Upper lobe of left lung (tissue), 6 donors: ENCODE measurements at places on chromosomes 11 and 22. TPM values are rescaled to one million over a fixed set of nuclear protein-coding genes. Genes with fewer than 3 reads are reported as not detected.

The GANAB gene
- total RNA-seq = 97.9 TPM

The SULT4A1 gene
- not detected for total RNA-seq

The NEFH gene
- 0.94 TPM for total RNA-seq

The DUSP8 gene
- 10.9 TPM for total RNA-seq

The SPINDOC gene
- 14.7 TPM for total RNA-seq

GRCh38 chr11:69287968-69288882, 5.7 kb upstream of the MYEOV start:
- H3K27ac ChIP-seq = no peak overlapping the region
- H3K4me3 ChIP-seq = no peak overlapping the region
- no peak for DNase-seq
- peaks cover 14% of the 10 kb centered on the region for H3K4me1 ChIP-seq

- H3K4me1 ChIP-seq = peaks cover 98% of the 10 kb centered on the region
- H3K27me3 ChIP-seq = no peaks in the 10 kb centered on the region
- peak overlapping the region; percentile 84 for H3K27ac ChIP-seq
- no peak overlapping the region for H3K4me3 ChIP-seq
- no peak for DNase-seq
Measured at GRCh38 chr11:57777969-57778317, 16.3 kb downstream of the CTNND1 start.

DNA sequence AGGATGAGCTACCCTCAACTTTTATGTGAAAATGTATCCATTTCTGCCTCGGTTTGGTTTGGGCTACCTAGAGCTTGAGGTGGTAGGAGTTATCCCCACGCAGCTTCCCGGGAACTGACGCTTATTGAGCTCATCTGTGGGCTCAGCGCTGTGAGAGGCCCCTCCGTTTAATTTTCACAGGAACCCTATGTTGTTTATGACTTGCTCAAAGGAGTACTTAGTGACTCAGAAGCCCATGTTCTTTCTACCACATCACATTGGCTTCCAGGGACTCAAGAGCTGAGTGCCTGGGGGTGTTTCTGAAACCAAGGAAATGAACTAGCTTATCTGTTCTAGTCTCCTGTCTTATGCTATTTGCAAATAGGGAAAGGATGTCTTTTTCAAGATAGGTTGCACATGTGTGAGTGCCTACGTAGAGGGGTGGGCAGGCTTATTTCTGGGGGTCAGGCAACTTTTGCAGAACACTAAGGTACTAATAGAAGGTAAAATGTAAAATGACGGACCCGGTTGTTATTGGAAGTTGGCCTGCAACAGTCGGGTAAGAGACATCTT, 40.5 kb downstream of the MICAL2 start:
- H3K4me1 ChIP-seq = peaks cover under 1% of the 10 kb centered on the region
- no peaks in the 10 kb centered on the region for H3K36me3 ChIP-seq
- DNase-seq = no peak
- H3K4me3 ChIP-seq = no peak overlapping the region

DNA sequence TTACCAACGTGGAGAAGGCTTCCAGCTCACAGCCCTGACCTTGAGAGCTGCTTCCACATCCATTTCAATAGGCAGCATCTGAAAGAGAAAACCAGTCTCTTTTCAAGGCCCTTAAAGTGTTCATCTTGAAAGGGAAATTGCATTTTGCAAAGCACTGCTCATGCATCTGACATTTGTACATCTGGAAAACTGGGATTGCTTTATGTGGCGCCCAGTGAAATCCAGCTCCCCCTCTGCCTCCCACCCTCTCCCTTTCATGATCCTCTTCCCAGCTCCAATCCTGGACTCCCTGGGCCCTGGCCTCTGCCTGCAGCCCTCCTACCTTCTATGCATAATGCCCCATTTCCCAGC, 17.4 kb downstream of the TP53AIP1 start:
- no peaks in the 10 kb centered on the region for H3K36me3 ChIP-seq
- no peaks in the 10 kb centered on the region for H3K4me1 ChIP-seq
- no peak overlapping the region for H3K4me3 ChIP-seq
- no peak overlapping the region for H3K27ac ChIP-seq
- DNase-seq = no peak

DNA sequence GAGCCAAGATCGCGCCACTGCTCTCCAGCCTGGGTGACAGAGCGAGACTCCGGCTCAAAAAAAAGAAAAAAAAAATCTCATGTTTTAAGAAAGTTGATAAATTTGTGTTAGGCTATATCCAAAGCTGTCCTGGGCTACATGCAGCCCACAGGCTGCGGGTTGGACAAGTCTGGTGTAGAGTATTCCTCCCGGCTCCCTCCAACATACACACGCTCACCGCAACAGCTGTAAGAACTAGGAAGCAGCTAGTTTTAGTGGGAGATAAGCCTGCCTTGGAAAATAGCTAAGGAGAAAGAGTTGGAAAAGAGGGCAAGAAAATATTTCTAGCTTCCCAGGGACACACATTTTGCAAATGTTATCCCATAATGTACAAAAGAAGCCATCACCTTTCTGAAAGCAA, 46.6 kb downstream of the CELF1 start:
- no peak for DNase-seq
- H3K4me3 ChIP-seq = no peak overlapping the region
- H3K27me3 ChIP-seq = no peaks in the 10 kb centered on the region
- H3K36me3 ChIP-seq = no peaks in the 10 kb centered on the region
- H3K27ac ChIP-seq = peak overlapping the region; percentile 32

GRCh38 chr11:71185411-71185810, 67.0 kb downstream of the SHANK2 start:
- no peaks in the 10 kb centered on the region for H3K36me3 ChIP-seq
- no peak overlapping the region for H3K27ac ChIP-seq
- no peaks in the 10 kb centered on the region for H3K27me3 ChIP-seq
- no peak for DNase-seq

DNA sequence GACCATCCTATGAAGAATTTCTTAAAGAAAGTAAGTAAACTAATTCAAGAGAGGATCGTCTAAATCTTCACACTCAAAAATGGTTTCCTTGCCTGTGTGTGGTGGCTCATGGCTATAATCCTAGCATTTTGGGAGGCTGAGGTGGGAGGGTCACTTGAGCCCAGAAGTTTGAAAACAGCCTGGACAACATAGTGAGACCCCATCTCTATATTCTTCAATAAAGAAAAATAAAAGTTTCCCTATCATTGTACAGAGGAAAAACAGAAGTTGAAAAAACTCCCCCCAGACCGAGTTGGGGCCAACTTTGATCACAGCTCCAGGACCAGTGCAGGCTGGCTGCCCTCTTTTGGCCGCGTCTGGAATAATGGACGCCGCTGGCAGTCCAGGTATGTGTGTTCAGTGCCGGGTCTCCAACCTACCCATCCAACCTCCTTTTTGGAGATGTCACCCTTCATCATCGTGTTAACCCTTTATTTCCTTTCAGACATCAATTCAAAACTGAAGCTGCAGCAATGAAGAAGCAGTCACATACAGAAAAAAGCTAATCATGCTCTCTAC, 3.0 kb downstream of the RPS25 start:
- H3K27me3 ChIP-seq = no peaks in the 10 kb centered on the region
- H3K4me1 ChIP-seq = peaks cover 29% of the 10 kb centered on the region
- no peak overlapping the region for H3K27ac ChIP-seq
- H3K36me3 ChIP-seq = peaks cover 67% of the 10 kb centered on the region
- DNase-seq = no peak

- peak; percentile 72 for DNase-seq
- H3K4me1 ChIP-seq = peaks cover 13% of the 10 kb centered on the region
- peak overlapping the region; percentile 72 for H3K27ac ChIP-seq
- H3K36me3 ChIP-seq = peaks cover 64% of the 10 kb centered on the region
- H3K27me3 ChIP-seq = no peaks in the 10 kb centered on the region
Measured at GRCh38 chr22:23696326-23696851, 5.6 kb downstream of the RGL4 start.

- DNase-seq = peak; percentile 39
- H3K27me3 ChIP-seq = no peaks in the 10 kb centered on the region
- H3K4me3 ChIP-seq = no peak overlapping the region
- peaks cover 2% of the 10 kb centered on the region for H3K4me1 ChIP-seq
Measured at GRCh38 chr11:121482231-121483129, 29.7 kb upstream of the SORL1-AS1 start.

DNA sequence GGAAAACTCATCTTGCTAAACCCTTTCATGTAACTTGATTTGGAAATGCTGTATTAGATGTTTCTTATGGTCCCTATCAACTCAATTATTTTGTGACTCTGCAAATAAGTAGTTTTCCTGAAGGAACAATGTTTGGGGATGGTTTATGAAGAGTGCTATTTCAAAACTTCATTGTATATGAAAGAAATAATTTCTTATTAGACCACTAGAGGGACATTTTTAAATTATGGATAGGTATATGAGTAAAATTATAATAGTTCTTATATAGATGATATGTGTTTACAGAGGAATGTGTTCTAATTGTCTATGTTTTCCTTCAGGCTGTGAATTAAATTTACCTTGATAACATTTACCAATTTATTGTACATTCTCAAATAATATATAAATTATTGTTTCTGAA, 509.4 kb upstream of the RAG2 start:
- DNase-seq = no peak
- no peak overlapping the region for H3K4me3 ChIP-seq
- no peak overlapping the region for H3K27ac ChIP-seq
- H3K27me3 ChIP-seq = no peaks in the 10 kb centered on the region

GRCh38 chr11:67646535-67647336, 3.8 kb downstream of the ACY3 start:
- DNase-seq = no peak
- no peak overlapping the region for H3K27ac ChIP-seq
- peaks cover 16% of the 10 kb centered on the region for H3K4me1 ChIP-seq
- no peak overlapping the region for H3K4me3 ChIP-seq

GRCh38 chr11:19193916-19194315, 7.9 kb downstream of the CSRP3 start:
- H3K4me1 ChIP-seq = no peaks in the 10 kb centered on the region
- no peak overlapping the region for H3K4me3 ChIP-seq
- H3K27me3 ChIP-seq = no peaks in the 10 kb centered on the region
- no peak for DNase-seq

- no peak for DNase-seq
- H3K27me3 ChIP-seq = no peaks in the 10 kb centered on the region
- H3K36me3 ChIP-seq = no peaks in the 10 kb centered on the region
- peak overlapping the region; percentile 94 for H3K27ac ChIP-seq
- peaks cover 67% of the 10 kb centered on the region for H3K4me1 ChIP-seq
- peak overlapping the region; percentile 86 for H3K4me3 ChIP-seq
Measured at GRCh38 chr11:65891219-65892136, 1.0 kb downstream of the CCDC85B start.

- H3K27ac ChIP-seq = no peak overlapping the region
- peaks cover 15% of the 10 kb centered on the region for H3K4me1 ChIP-seq
- H3K27me3 ChIP-seq = peaks cover 23% of the 10 kb centered on the region
- H3K36me3 ChIP-seq = no peaks in the 10 kb centered on the region
- H3K4me3 ChIP-seq = no peak overlapping the region
Measured at GRCh38 chr11:119145551-119145950, 3.3 kb upstream of the ABCG4 start.
